Hindlimb muscle (tissue), 1 donor: ENCODE measurements at places on chromosomes 2 and 18. TPM values are rescaled to one million over a fixed set of nuclear protein-coding genes. Genes with fewer than 3 reads are reported as not detected.
A peak's percentile ranks its signal among the peaks of the same experiment; 100 is the strongest.

DNA sequence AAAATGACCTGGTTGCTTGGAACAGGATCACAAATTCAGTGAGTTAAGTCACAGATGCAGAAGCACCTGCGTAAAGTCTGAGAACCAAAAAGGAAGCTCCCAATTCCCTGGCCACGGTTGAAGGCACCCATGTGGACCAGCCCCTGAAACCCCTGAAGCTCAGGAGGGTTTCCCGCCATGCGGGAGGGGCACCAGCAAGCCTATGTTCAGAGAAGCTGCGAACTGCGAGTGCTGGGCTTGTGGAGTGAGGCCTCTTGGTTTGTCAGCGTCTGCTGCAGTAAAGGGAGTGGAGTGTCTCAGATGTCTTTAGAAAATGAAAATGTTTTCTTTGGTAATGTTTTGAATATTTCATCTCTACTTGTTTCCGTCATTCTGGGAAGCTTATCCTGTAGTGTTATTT, 16.1 kb upstream of the ACKR3 start:
- DNase-seq = no peak

- DNase-seq = no peak
Measured at GRCh38 chr18:61466736-61467135, 133.5 kb downstream of the CDH20 start.

DNA sequence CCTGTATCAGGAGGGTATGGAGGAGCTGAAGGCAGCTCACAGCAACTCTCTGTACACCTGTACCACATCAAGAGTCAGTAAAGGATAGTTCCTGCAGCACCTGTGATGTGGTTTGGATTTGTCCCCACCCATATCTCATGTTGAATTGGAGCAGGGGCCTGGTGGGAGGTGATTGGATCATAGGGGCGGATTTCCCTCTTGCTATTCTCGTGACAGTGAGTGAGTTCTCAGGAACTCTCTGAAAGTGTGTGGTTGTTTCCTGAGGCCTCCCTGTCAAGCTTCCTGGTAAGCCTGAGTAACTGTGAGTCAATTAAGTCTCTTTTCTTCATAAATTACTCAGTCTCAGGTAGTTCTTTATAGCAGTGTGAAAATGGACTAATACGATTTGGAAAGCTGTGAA, 28.9 kb downstream of the OSBPL1A start:
- DNase-seq = no peak

DNA sequence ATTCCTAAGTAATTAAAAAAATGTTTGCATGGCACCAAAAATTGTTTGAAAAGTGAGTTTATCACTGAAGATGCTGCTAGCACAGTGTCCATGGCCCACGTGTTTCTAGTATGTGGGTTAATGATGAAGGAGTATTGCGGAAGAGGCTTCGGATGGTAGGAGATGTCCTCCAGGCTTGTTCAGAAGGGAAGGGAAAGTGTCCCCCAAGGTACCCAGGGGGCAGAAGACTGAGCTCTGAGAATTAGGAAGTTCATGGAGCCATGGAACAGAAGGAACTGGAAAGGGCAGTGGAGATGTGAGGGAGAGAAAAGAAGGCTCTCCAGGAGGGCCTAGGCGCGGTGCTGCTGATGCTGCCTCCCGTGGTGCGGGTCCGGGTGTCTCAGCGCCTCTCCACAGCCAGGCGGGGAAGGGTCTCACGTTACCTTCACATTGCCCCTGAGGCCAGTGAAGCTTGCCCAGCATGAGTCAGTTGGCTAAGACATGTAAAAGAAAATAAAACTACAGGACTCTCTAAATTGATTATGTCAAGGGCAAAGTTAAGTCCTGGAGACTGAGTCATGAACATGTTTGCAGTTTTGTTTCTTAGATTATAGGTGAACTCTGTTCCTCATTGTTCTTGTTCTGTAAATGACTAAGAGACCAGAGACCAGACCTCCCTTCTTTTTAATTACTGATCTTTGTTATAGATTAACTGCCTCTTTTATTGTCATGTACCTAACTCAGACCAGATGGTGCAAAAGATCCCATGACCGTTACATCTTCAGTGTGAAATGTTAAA, 89.0 kb downstream of the MTCL1 start:
- no peak for DNase-seq

- no peak for DNase-seq
Measured at GRCh38 chr2:105882341-105882740, 137.6 kb downstream of the NCK2 start.

DNA sequence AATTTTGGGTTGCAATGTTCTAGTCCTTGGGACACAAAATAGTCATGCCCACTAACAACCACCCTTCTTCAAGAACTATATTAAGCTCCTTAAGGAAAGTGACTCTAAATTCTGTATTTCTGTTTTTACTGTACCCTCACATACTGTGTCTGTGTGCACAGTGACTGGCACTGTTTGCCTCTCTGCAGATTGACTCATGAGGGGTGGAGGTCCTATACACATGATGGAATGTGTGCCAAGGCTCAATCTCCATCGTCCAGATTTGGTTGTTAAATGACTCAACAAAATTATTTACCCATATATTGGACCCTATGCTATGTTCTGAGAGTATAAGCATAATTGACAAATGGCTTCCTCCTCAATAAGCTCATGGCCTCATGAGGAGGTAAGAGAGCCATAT, 126.6 kb upstream of the CWC22 start:
- no peak for DNase-seq

DNA sequence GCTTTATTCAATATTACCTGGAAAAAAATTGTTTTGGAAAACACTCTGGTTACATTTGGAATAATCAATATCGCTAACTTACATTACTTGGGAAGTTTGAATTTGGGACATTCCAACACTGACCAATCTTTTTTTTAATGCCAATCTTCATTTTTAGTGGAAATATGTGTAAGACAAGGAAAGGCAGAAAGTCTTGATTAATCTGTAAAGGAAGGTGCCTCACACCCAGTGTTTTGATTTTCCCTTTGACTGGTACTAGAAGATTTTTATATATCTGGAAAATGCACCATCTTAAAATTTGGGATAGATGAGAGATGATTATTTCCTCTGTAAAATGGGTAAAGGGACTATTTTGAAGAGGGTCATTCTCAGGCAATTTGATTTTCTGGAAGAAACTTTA, 879.2 kb upstream of the ZEB2 start:
- DNase-seq = no peak

- DNase-seq = no peak
Measured at GRCh38 chr2:235544689-235544969, 50.8 kb downstream of the AGAP1 start.

DNA sequence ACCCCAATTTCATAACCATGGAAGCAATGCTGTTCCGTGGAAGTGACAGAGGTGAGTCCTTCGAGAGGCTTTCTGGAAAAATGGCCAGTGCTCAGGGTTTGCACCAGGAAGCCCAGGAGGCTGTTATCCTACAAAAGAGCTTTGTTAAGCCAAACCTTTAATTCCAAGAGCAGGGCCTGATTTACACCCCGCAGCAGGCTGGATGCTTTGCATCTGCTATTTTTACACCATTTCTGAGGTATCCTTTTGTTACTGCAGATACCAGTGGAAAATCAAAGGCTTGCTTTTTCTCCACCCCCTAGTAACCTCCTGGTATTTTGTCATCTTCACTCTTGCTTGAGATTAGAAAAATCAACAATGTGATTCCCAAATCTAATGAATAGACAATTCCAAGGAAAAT, 380.6 kb downstream of the SOX11 start:
- DNase-seq = no peak

DNA sequence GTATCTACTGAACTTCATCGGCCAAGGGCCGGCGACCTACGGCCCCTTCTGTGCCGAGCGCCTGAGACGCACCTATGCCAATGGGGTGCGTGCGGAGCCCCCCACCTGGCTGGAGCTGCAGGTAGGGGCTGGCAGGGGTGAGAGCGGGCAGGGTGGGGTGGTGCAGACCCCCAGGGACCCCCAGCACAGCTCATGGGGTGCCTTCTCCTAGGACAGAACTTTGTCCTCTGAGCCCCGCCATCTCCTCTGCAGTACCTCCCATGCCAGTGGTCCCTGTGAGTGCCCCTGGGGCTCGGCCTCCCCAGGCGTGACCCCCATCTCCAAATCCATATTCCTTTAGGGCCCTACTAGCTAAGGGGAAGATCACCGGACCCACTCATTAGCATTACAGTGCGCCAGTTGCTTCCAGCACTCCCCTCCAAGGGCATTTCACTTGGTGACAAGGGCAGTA, 23.9 kb upstream of the GPR17 start:
- DNase-seq = no peak

GRCh38 chr2:143903172-143903856, 616.6 kb downstream of the ZEB2 start:
- peak; percentile 8 for DNase-seq

GRCh38 chr2:240991378-240992263, 6.8 kb upstream of the SNED1 start:
- DNase-seq = peak; percentile 81

- DNase-seq = peak; percentile 45
Measured at GRCh38 chr2:41782306-41783158, 265.3 kb upstream of the PKDCC start.

The KCNE4 gene
- 3.4 TPM for polyA plus RNA-seq

The IL36G gene
- not detected for polyA plus RNA-seq

The GCG gene
- polyA plus RNA-seq = 2.5 TPM

The SERPINB2 gene
- 0.85 TPM for polyA plus RNA-seq

The RPRM gene
- polyA plus RNA-seq = 17.0 TPM

The ACSL3 gene
- 35.8 TPM for polyA plus RNA-seq

The HOXD9 gene
- polyA plus RNA-seq = 10.5 TPM

The IL18RAP gene
- 0.14 TPM for polyA plus RNA-seq

The CHN1 gene
- 13.2 TPM for polyA plus RNA-seq
